ENCODE measurements at places on chromosomes 11 and 22.

- DNase-seq = no peak
Observed at GRCh38 chr11:117836077-117836960, 11.8 kb upstream of the FXYD2 start.

DNA sequence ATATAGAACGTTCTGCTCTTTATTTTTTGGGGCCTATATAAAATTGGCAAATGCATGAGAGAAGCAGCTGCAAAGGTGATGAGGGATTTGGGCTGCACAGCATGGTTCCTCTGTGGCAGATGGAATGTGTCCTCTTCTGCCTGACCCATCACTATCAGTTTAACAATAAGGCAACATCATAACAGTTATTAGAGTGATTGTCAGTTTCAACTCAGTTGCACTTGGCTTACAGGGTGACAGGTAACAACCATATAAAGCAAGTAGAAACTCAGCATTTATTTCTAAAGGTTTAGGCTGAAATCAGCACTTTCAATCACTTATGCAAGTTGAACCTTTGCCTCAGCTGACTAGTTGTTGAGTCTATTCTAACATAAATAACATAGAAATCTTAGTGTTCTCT is 935.4 kb upstream of the CHORDC1 start:
- DNase-seq = no peak

DNA sequence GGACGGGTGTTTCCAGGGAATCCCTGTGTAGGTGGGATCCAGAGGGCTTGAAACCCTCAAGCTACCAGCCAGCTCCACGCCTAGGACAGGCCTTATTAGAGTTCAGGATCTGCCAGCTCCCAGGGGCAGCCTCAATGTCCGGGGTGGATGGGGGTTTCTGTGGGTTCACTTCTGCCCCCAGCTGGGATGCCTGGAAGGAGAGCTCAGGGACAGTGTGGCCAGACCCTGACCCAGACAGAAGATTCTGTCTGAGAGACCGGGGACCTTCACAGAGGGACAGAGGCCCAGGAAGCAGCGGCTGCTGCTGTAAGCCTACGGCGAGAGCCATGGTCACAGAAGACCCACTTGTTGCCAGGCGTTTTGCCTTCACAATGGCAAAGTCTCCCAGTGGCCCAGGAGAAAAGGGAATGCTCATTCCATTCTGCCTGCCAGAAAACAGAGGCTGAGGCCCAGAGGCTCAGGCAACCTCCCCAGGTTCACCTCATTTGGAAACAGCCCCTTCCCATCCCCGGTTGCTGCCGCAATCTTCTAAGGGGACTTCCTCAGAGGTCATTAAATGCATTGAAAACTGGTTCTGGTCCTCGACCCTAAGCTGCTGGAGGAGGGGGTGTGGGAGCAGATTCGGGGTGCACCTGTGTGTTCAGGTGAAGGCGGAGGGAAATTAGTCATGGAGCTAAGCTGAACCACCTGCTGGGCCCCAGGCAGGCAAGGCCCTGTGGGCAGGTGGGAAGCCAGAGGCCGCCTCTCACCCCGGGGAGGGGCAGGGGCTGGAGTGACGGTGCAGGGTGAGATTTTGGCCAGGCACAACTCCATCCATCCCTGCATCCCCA is 4.9 kb upstream of the KRTAP5-6 start:
- DNase-seq = no peak

GRCh38 chr11:123318623-123319022 is 111.4 kb upstream of the GRAMD1B start:
- no peak for DNase-seq

GRCh38 chr11:13679768-13680167 is 11.3 kb downstream of the FAR1 start:
- DNase-seq = no peak

GRCh38 chr11:74446532-74446938 is 20.8 kb downstream of the KCNE3 start:
- no peak for DNase-seq

DNA sequence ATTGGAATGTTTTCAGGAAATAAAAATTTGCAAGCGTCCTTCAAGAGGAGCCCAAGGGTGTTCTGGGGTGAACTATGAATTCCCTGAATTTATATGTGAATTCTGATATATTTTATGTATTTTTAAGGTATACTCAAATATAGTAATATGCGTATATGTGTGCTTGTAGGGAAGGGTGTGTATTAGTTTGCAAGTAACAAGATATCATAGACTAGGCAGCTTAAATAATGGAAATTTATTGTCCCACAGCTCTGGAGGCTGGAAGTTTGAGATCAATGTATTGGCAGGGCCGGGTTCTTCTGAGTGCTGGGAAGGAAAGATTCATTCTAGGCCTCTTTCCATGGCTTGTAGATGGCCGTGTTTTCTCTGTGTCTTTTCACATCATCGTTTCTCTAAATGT is 16.2 kb upstream of the SLC6A5 start:
- no peak for DNase-seq

Measured in fibroblast of skin of back (primary cell).